Hair follicular keratinocyte (primary cell): ENCODE measurements at places on chromosomes 4 and X. TPM values are rescaled to one million over a fixed set of nuclear protein-coding genes. Genes with fewer than 3 reads are reported as not detected.

Gene TMEM47
- total RNA-seq, result 1.6 and 5.8 TPM in 2 replicates

Gene CSAG3
- total RNA-seq, result not detected in 2 replicates

Gene GYPB
- total RNA-seq, result not detected in 2 replicates

Gene GSX2
- total RNA-seq, result not detected in 2 replicates

Gene GPR78
- total RNA-seq, result not detected in 2 replicates

Gene BMP3
- total RNA-seq, result not detected in 2 replicates
